ENCODE measurements at places on chromosomes 2 and 18.
A peak's percentile ranks its signal among the peaks of the same experiment; 100 is the strongest.

- DNase-seq, result no peak
Observed at GRCh38 chr2:240184656-240185055, 44.2 kb upstream of the OTOS start.

DNA sequence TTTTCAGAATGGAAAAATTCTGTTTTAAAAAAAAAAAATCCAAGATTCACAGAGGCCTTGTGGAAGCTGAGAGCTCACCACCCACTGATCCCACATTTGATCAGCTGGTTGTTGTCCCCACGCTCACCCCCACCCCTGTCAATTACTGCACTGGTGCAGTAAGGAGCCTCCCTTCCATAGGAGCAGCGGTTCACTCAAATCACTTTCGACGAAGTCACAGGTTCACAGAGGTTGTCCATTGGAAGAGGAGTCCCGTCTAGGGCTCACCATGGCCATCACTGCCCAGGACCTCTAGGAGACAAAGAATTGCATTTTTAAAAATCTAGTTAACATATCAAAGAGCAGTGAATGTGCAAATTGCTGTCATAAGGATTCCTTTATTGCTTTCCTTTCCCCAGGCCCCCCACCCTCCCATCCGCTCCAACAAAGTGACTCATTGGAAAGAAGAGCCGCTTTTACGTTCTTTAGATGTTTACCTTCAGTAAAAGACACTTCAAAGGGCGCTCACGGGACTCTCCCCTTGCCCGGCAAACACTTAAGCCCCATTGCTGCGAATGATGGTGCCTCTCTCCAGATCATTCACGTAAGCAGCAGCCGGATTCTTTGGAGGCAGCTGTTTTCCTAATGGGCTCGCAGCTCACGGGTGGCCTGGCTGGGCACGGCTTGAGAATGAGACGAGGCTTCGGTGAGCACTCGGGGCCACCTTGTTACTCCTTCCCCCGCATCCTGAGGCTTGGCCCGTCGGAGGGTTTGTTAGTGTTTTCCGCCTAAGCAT lies 165.5 kb upstream of the SALL3 start:
- no peak for DNase-seq

GRCh38 chr2:39736640-39737039 lies 42.4 kb downstream of the THUMPD2 start:
- peak; percentile 94 for DNase-seq

DNA sequence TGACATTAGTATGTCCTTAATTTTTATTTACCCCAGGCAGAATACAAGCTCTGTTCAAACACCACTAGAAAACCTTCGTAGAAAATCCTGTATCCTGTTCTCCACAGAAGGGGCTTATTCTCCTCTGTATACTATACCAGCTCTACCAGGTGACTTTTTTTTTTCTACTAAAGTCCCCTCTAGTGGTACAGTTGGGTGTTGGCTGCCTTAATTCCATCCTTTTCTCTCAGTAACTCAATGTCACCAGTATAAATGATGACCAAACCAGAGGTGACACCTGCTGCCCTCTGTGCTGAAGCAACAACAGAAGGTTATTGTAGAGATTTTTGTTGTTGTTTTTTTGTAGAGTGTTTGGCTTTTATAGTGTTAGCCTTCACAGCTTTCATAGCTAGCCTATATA lies 1322.0 kb downstream of the LRP1B start:
- DNase-seq, result no peak

DNA sequence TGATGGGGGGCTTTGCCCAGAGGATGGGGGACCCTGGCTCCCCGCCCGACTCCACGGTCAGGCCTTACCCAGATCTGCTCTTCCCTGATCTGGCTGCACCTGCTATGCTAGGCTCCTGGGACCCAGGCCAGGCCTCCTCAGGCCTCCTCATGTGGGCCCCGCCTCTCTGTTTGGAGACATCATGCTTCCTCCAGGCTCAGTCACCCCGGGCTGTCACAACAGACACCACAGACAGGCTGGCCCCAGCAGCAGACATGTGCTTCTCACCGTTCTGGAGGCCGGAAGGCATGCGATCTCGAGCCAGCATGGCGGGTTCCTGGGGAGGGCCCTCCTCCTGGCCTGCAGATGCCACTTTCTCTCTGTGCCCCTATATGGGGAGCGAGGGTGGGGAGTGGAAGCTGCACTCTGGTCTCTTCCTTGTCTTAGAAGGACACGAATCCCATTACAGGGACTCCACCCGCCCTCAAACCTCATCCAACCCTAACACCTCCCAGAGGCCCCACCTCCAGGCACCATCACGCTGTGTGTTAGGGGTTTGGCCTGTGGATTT lies 10.8 kb upstream of the NEU4 start:
- no peak for DNase-seq

DNA sequence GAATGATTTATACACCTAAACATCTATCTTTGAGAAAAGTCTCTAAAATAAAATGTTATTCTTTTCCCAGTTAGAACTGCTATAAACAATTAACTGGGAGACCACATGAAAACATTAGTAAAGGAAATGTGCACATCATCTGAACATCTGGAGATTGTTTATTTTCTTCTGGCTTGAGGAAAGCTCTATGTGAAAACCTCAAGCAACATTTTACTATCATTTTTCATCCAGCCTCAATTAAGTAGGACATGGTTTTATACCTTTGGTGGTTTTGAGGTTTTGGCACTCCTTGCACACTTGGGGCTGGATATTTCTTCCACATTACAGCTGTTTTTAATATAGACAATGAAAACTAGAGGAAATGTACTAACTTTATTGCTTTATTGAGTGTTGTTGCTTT lies 609.5 kb upstream of the SLC8A1 start:
- peak; percentile 88 for DNase-seq

DNA sequence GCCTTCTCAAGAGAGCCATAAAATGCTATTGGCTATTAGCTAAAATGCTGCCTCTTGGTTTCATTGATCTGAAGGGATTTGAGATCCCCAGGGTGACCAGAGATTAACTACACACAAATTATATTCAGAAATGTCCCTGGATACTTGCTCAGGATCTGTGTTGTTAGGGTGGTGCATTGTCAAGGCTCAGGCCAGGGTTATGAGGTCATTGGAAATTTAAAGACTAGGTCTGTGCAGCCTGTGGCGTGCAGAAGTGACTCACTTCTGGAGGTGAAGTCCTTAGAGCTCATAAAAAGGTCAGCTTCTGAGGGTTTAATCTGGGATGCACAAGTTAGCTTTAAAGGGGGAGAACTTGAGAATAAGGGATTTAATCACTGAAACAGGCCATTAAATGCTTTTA lies 23.5 kb downstream of the LRRTM1 start:
- DNase-seq, result no peak

GRCh38 chr2:238802957-238803356 lies 44.9 kb upstream of the TWIST2 start:
- no peak for DNase-seq

DNA sequence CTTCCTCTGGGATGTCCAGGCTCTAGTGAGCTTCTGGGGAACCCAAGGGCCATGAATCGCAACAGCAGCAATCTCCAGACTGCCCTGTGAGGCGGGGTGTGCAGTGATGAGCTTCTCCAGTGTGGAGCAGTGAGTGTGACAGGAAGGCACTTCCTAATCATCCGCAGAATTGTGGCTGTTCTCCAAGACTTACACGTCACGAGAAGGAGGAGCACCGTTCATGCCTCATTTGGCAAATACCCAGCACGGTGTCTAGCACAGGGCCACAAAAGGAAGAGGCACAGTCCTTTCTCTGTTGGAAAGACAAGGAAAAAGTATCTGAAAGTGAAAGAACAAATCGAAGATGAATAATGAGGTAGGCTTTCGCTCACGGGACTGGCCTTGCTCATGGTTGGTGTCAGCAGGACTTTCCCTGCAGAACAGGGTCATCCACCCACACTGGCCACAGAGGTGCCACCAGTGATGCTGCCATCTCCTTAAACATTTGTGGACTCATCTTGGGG lies 125.1 kb upstream of the HAAO start:
- DNase-seq, result peak; percentile 84

GRCh38 chr18:79742076-79742475 lies 55.7 kb upstream of the KCNG2 start:
- DNase-seq, result no peak

DNA sequence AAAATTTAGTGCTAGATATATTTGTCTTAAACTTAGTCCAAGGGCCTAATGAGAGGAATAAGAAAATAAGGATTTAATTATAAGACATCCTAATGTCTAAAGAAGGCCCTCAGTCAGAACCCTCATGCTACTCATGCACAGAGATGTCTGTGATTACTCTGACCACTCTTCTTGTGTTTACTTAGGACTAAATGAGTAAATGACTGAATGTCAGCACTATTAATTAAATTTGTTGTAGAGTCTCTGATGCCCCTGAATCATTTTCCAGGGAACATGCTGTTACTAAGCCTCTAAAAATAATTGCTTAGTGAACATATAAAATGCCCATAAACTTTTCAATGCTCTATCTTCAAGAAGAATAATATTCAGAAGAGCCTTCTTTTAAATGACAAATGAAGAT lies 32.4 kb downstream of the GULP1 start:
- peak; percentile 18 for DNase-seq

- DNase-seq, result no peak
Observed at GRCh38 chr18:49273241-49273880, 187.1 kb downstream of the DYM start.

DNA sequence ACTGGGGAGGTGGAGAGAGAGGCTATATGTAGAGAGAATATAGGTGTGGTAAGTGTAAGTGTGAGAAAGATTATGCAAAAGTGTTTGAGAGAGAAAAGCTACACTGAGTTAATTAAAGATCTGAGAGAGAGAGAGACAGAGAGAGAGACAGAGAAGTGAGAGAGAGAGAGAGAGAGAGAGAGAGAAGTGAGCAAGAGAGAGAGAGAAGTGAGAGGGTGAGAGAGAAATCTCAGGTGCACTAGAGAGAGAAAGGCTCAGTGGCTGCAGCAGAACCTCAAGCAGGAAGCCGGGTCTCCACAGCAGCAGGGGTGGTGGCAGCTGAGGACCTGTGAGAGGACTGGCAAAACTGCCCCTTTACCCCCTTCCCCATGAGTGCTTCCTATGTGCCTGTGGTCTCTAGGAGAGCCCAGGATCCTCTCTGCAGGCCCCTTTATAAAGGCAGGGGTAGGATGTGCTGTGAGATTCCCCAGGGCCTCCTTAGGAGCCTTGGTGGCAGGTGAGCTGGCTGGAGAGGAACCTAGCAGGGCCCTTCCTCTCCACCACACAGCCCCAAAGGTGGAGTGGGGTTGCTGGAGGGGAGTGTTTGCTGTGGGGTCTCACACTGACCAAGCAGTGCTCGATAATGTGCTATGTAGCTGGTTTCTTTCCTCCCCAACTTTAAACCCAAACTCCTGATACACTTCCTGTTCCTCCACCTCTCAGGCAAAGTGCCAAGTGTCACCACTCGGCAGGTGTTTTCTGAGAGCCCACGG lies 52.6 kb downstream of the SLC4A5 start:
- no peak for DNase-seq

DNA sequence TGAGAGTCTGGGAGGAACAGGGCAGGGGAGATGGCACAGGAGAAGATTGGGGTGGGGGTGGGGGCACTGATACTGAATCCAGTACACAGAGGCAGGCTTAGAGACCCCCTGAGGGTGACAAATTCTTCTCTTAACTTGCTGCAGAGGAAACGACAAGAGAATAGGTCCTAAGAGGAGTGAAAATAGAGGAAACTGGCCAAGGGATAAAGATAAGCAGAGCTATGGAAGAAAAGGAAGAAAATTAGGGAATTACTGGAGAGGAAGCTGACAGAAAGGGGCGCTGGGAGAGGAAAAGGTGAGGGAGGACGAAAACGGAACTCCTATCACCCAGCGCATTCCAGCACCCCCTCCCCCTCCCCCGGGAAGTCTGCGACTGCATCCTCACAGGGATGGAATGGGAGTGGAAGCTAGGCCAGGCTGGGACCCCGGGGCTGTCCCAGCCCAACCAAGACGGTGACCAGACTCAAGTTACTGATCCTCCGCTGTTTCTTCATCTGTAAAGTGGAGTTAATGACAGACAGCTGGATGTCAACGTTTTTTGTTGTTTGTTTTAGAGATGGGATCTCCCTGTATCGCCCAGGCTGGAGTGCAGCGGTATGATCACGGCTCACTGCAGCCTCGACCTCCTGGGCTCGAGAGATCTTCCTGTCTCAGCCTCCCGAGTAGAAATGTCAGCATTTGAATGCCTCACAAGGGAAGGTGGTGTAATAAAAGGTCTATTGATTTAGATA lies 2.6 kb upstream of the EMX1 start:
- no peak for DNase-seq

DNA sequence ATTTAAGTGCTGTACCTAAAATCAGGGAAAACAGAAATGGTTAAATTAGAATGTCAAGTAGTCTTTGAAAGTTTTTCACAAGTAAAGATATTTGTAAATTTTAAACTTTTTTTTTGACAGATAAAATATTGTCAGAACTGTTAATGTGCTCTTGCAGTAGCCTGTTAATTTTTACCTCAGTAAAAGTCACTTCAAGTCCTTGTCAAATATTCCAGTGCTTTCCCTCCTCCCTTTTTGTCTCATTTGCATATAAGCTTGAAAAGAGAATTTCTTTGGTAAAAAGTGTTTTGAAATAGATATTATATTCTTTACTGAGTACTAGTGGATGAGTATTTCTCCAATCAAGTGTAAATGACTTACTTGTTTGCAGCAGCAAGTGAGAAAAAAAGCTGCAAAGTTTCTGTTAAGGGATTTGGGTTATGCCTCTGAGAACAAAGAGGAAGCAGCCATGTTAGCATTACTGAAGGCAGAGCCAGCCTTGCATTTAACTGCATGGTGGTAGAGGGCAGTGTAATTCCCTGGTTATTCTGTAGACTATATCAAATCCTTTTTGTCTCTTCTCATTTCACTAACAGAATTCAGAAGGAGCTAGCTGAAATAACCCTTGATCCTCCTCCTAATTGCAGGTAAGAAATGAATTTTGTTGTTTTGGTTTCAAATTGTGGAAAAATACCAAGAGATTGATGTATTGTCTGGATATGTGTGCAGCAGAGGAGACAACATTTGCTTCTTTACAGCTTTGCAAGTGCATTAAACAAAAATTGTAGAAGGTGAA lies 3.2 kb downstream of the UBE2E3 start:
- DNase-seq, result peak; percentile 79

GRCh38 chr2:3475771-3476170 lies 43.6 kb downstream of the ADI1 start:
- no peak for DNase-seq

DNA sequence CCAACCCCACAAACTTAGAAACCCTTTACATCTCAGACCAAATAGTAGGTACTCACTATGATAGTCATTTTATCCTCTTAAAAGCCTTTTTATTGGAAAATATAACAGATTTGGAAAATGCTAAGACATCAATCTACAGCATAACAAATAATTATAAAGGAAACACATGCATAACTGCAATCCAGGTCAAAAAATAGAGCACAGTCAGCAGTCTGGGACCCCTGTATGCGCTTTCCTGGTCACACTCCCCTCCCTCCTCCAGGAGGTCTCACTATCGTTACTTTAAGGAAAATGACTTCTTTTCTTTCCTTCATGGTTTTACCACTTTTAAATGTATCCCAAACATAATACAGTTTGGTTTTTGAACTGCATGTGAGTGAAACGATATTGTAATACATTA lies 90.5 kb upstream of the CCDC150 start:
- no peak for DNase-seq

DNA sequence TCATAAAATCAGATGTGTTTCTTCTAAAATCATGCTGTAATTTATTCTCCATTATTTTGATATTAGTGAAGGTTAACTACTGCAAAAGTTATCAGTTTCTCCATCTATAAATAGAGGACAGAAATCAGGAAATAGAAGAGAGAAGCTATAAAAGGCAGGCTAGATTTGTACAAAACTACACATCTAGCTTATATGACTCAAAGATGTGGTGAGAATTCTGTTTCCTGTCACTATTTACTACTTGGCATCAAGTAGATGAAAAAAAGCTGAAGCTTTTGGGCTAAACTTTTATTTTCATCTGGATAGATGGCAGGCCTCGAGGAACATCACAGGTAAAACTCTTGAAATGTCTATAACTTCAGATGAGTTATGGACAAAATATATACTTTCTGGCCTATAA lies 49.8 kb upstream of the NAB1 start:
- peak; percentile 13 for DNase-seq

Data from astrocyte of the spinal cord (primary cell).